ENCODE measurements at places on chromosomes 12 and 14. TPM values are rescaled to one million over a fixed set of nuclear protein-coding genes. Genes with fewer than 3 reads are reported as not detected.

- H3K27me3 ChIP-seq: no peaks in the 10 kb centered on the region
- no peak overlapping the region for H3K27ac ChIP-seq
- H3K36me3 ChIP-seq: no peaks in the 10 kb centered on the region
- no peak for DNase-seq
- no peaks in the 10 kb centered on the region for H3K4me1 ChIP-seq
These were observed 29.8 kb downstream of the RASAL1 start for GRCh38 chr12:113105606-113106271.

- no peaks in the 10 kb centered on the region for H3K36me3 ChIP-seq
- H3K4me1 ChIP-seq: no peaks in the 10 kb centered on the region
- no peak overlapping the region for H3K4me3 ChIP-seq
- DNase-seq: no peak
- H3K27ac ChIP-seq: no peak overlapping the region
- no peaks in the 10 kb centered on the region for H3K27me3 ChIP-seq
These were observed 145.8 kb upstream of the TMPO start for GRCh38 chr12:98369581-98369980.

DNA sequence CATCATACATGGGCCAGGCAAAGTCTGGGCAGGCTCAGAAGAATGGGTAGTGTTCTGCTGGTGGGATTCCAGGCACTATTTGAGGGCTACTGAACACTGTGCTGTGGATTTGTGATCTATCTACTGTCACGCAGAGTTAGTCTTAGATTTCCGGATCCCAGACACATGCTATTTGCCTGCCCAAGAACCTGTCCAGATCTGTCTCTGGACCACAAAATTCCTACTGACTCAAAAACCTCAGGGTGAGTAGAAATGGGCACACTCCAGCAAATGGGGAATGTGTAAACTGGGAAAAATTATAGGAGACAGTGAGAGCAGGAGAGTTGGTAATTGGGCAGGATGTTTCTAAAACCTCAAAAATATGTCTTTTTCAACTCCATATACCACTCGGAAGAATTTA is 129.9 kb downstream of the GALC start:
- H3K4me1 ChIP-seq: no peaks in the 10 kb centered on the region
- DNase-seq: no peak
- no peak overlapping the region for H3K4me3 ChIP-seq
- no peaks in the 10 kb centered on the region for H3K36me3 ChIP-seq

DNA sequence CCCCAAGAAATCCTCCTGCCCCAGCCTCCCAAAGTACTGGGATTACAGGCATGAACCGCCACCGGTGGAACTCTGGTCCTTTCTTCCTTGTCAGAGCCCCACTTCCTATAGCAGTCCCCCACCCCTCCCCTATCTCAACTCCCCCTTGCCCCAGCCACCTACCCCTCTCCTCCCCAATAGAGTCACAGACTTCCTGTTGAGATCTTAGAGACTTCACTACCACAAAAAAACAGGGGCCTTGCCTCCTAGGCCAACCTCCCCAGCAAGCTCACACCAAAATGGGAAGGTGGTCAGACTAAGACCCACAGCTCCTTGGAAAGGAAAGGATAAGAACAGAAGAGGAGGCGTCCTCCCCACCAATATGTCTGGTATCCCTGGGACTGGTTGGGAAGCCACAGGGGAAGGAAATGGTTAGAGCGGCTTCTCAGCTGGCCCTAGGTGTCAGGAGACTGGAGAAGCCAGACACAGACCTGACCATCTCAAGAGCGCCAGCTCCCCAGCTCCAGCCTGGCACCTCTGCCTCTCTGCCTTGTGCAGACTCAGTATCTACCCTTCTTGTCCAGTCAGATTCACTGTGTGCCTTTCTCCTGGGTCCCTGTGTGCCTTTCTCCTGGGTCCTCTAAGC is 8.5 kb downstream of the ITGB7 start:
- no peaks in the 10 kb centered on the region for H3K27me3 ChIP-seq
- H3K36me3 ChIP-seq: no peaks in the 10 kb centered on the region
- DNase-seq: no peak
- no peak overlapping the region for H3K4me3 ChIP-seq
- no peak overlapping the region for H3K27ac ChIP-seq

DNA sequence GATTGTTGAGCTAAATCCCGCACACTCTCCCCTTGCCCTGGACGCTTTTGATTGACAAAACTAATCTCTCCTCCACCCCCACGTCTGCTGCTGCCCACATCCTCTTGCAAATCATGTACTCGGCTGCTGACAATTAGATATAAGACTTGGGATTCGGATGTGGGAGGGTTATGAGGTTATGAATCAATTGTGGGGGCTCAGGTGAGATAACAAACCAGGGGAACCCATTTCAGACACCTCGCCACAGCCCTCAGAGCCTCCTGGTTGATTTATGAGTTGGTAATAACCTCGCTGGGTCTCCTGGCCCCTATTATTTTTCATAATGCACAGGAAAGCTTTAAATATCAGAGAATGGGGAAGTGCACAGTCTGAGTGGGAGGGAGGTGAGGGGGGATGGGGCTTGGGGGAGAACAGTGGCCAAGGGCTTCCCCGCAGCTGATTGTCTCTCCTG is 449.9 kb downstream of the DPF3 start:
- no peak for DNase-seq
- H3K36me3 ChIP-seq: no peaks in the 10 kb centered on the region
- H3K27ac ChIP-seq: no peak overlapping the region
- H3K4me3 ChIP-seq: no peak overlapping the region
- no peaks in the 10 kb centered on the region for H3K27me3 ChIP-seq
- no peaks in the 10 kb centered on the region for H3K4me1 ChIP-seq

DNA sequence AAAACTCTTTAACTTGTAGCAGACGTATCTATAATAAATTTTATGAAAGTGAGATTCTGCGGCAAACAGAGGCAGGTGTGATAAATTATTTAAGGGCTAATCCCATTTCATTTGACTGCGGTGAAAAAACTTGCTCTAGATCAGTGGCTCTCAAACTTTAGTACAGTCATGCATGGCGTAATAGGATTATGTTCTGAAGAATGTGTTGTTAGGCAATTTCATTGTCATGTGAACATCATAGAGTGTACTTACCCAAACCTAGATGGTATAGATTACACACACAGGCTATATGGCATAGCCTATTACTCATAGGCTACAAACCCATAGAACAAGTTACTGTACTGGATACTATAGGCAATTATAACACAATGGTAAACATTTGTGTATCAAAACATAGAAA is 83.7 kb downstream of the HEATR5A start:
- DNase-seq: no peak
- no peak overlapping the region for H3K4me3 ChIP-seq
- no peaks in the 10 kb centered on the region for H3K4me1 ChIP-seq
- no peak overlapping the region for H3K27ac ChIP-seq

- DNase-seq: peak; percentile 35
- H3K36me3 ChIP-seq: no peaks in the 10 kb centered on the region
- no peak overlapping the region for H3K4me3 ChIP-seq
- H3K4me1 ChIP-seq: no peaks in the 10 kb centered on the region
These were observed 81.4 kb upstream of the FERMT2 start for GRCh38 chr14:53032161-53032803.

DNA sequence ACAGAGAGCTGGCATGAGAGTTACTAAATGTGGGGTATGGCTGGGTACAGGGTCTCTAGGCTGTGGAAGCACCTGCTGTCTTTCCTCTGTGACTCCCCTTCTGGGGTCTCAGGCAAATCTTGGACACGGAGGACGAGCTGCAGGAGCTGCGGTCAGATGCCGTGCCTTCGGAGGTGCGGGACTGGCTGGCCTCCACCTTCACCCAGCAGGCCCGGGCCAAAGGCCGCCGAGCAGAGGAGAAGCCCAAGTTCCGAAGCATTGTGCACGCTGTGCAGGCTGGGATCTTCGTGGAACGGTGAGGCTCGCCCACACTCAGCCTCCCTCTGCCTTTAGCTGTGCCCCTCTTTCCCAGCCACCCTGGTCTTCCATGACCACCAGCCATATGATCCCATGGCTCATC is 19.4 kb downstream of the PPP1R1A start:
- DNase-seq: no peak
- H3K27me3 ChIP-seq: no peaks in the 10 kb centered on the region
- H3K27ac ChIP-seq: no peak overlapping the region

DNA sequence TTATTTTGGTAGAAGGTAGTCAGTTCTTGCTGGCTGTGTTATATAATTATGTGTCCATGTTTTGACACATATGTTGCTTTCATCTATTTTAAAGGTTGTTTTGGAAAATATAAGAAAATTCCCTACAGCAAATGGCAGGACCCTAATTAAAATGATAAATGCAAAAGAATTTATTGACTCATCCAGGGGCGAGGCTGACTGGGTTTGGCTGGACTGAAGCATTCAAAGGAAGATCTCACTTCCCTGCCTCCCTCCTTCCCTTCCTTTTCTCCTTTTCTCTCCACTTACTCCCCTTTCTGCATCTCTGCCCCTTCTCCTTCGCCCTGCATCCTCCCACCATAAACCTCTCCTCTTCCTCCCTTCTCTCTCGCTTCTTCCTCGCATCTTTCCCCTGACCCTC is 129.6 kb downstream of the SNAPC1 start:
- no peaks in the 10 kb centered on the region for H3K36me3 ChIP-seq
- no peak overlapping the region for H3K27ac ChIP-seq
- no peaks in the 10 kb centered on the region for H3K4me1 ChIP-seq
- no peak overlapping the region for H3K4me3 ChIP-seq
- H3K27me3 ChIP-seq: no peaks in the 10 kb centered on the region

GRCh38 chr14:74942181-74942580 is 13.2 kb downstream of the PGF start:
- H3K4me1 ChIP-seq: peaks cover 19% of the 10 kb centered on the region
- peak overlapping the region; percentile 67 for H3K27ac ChIP-seq
- H3K4me3 ChIP-seq: peak overlapping the region; percentile 35
- no peaks in the 10 kb centered on the region for H3K36me3 ChIP-seq
- no peak for DNase-seq

- H3K36me3 ChIP-seq: no peaks in the 10 kb centered on the region
- H3K27ac ChIP-seq: no peak overlapping the region
- H3K4me1 ChIP-seq: no peaks in the 10 kb centered on the region
- H3K4me3 ChIP-seq: no peak overlapping the region
These were observed 10.8 kb downstream of the ZCRB1 start for GRCh38 chr12:42315108-42315507.

- no peaks in the 10 kb centered on the region for H3K36me3 ChIP-seq
- H3K4me1 ChIP-seq: peaks cover 5% of the 10 kb centered on the region
- H3K4me3 ChIP-seq: peak within 1 kb of the TSS; percentile 44
- H3K27ac ChIP-seq: peak within 1 kb of the TSS; percentile 87
- H3K27me3 ChIP-seq: no peaks in the 10 kb centered on the region
These were observed at the start of gene MAP1LC3B2 for GRCh38 chr12:116559162-116559935. TSS of gene MAP1LC3B2 (plus strand) at chr12:116559381. CDS start at chr12:116575943, 16,562 bp downstream.

- H3K4me1 ChIP-seq: peaks cover 21% of the 10 kb centered on the region
- no peak for DNase-seq
- no peaks in the 10 kb centered on the region for H3K27me3 ChIP-seq
- H3K27ac ChIP-seq: peak overlapping the region; percentile 99
These were observed 2.0 kb downstream of the NFKBIA start for GRCh38 chr14:35402323-35403113.

DNA sequence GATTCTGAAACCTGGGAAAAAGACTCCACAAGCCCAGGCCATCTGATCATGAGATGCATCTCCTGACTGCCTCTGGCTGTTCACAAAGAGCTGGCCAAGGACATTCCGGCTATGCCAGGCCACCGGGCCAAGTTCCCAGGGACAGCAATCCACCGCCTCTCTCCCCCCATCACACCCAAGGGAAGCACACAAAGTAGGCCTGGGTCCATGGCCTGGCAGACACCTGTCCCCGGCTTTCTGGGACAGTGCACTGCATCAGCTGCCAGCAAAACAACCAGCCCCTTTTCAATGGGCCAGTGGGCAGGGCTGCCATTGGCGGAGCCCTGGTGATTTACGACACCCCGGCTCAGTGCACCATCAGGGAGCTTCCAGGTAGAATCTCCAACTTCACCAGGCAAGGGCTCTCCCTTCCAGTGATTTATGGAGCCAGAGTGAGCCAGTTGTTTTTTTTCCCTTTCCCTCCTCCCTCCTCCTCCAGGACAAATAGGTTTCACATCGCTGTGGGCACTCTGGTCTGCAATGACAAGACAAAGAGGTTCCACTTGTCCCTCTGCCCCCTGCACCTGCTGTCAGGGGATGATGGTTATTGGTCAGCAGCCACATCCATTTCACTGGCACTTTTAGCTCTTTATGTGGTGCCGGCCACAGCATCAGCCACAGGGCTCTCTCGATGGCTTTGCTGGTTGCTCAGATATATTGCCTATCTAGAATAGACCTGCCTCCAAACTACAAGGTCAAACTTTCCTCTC is 149.6 kb downstream of the SLC38A6 start:
- H3K4me1 ChIP-seq: no peaks in the 10 kb centered on the region
- H3K27ac ChIP-seq: no peak overlapping the region
- H3K27me3 ChIP-seq: no peaks in the 10 kb centered on the region
- no peaks in the 10 kb centered on the region for H3K36me3 ChIP-seq
- no peak for DNase-seq

DNA sequence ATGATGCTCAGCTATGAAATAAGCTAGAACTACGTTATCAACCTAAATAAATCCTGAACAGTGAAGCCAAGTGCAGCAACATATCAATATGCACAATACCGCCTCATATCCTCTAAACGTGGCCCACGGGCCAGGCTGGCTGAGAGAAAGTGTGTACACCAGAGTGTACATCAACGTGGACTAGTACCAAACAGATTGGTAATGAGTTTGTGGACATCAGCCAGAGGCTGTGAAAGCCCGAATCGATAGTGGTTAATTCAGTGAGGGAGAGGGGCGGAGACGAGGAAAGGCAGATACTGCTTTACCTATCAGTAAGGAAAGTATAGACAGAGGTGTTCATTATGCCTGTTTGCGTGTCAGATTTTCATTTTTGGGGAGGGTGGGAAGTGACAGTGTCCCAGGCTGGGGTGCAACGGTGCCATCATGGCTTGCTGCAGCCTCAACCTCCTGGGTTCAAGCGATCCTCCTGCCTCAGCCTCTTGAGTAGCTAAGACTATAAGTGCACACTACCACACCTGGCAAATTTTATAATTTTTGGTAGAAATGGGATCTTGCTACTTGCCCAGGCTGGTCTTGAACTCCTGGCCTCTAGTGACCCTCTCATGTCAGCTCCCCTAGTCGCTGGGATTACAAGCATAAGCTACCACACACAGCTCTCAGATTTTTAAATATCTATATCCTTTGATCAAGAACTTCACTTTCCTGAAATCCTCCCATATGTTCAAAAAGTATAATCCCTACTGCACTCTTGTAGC is 50.1 kb downstream of the ANAPC7 start:
- H3K36me3 ChIP-seq: no peaks in the 10 kb centered on the region
- no peak overlapping the region for H3K27ac ChIP-seq
- H3K4me3 ChIP-seq: no peak overlapping the region
- H3K4me1 ChIP-seq: peaks cover 3% of the 10 kb centered on the region

GRCh38 chr12:27052176-27052575 is 29.8 kb downstream of the MED21 start:
- no peaks in the 10 kb centered on the region for H3K36me3 ChIP-seq
- no peaks in the 10 kb centered on the region for H3K4me1 ChIP-seq
- no peaks in the 10 kb centered on the region for H3K27me3 ChIP-seq
- H3K4me3 ChIP-seq: no peak overlapping the region

Gene DHRS2
- not detected for total RNA-seq

Gene RASSF8
- total RNA-seq: 52.1 TPM

Gene MMP14
- 84.4 TPM for total RNA-seq

Gene CLEC4D
- total RNA-seq: 0.48 TPM

Gene GPRC5D
- total RNA-seq: not detected

Gene TAS2R43
- 5.2 TPM for total RNA-seq
